ENCODE measurements at places on chromosomes 16 and 17. TPM values are rescaled to one million over a fixed set of nuclear protein-coding genes. Genes with fewer than 3 reads are reported as not detected.

- H3K4me1 ChIP-seq: no peaks in the 10 kb centered on the region
- no peaks in the 10 kb centered on the region for H3K27me3 ChIP-seq
- no peak overlapping the region for H3K4me3 ChIP-seq
- no peak for DNase-seq
Measured at GRCh38 chr16:73204359-73205152, 156.6 kb upstream of the ZFHX3 start.

DNA sequence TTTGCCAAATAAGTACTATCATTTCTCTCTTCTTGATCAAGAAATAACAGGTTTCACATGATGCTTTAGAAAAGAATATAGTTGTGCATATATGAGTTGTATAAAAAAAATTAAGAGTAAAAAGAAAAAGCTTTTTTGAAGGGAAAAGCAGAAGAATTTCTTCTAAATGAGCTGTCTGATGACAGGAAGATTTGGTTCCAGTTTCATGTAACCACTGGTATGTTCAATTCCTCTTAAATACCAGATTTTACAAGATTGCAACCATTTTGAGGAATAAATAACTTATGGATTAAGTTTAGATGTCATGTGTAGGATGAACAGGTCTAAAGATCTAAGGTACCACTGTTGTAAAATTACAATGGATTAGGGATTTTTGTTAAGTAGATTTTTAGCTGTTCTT lies 45.0 kb downstream of the VMP1 start:
- peaks cover 5% of the 10 kb centered on the region for H3K4me1 ChIP-seq
- no peaks in the 10 kb centered on the region for H3K27me3 ChIP-seq
- no peak overlapping the region for H3K4me3 ChIP-seq
- no peaks in the 10 kb centered on the region for H3K36me3 ChIP-seq

- H3K27me3 ChIP-seq: no peaks in the 10 kb centered on the region
- no peak for DNase-seq
- H3K27ac ChIP-seq: peak overlapping the region; percentile 32
- no peak overlapping the region for H3K4me3 ChIP-seq
- H3K4me1 ChIP-seq: peaks cover 31% of the 10 kb centered on the region
- H3K36me3 ChIP-seq: no peaks in the 10 kb centered on the region
Measured at GRCh38 chr17:57441270-57441600, 184.9 kb downstream of the MSI2 start.

DNA sequence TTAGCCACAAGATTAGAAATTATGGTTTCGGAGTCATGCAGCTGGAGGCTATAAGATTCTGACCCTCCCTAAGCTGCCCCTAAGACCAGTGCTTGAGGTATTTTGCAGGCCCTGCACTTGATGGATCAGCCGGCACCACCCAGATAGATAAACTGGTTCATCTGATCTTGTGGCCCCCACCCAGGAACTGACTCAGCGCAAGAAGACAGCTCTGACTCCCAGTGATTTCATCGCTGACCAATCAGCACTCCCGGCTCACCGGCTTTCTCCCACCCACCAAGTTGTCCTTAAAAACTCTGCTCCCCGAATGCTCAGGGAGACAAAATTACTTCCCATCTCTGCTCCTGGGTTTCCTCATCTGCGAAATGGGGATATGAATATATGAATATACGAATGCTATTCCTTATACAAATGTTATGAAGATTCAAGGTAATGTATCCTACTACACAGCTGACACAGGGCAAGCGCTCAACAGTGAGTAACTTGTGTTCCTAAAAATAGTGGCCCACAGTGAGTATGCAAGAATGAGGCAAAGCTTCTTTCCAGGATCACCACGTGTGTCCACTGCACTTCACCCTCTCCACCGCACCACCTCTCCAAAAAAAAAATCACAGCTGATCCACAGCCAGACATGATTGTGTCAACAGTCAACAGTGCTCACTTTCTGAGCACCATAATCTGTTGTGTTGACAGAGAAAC lies 33.3 kb upstream of the C16orf82 start:
- H3K27ac ChIP-seq: no peak overlapping the region
- H3K36me3 ChIP-seq: no peaks in the 10 kb centered on the region
- H3K4me1 ChIP-seq: no peaks in the 10 kb centered on the region
- H3K4me3 ChIP-seq: no peak overlapping the region
- no peak for DNase-seq

DNA sequence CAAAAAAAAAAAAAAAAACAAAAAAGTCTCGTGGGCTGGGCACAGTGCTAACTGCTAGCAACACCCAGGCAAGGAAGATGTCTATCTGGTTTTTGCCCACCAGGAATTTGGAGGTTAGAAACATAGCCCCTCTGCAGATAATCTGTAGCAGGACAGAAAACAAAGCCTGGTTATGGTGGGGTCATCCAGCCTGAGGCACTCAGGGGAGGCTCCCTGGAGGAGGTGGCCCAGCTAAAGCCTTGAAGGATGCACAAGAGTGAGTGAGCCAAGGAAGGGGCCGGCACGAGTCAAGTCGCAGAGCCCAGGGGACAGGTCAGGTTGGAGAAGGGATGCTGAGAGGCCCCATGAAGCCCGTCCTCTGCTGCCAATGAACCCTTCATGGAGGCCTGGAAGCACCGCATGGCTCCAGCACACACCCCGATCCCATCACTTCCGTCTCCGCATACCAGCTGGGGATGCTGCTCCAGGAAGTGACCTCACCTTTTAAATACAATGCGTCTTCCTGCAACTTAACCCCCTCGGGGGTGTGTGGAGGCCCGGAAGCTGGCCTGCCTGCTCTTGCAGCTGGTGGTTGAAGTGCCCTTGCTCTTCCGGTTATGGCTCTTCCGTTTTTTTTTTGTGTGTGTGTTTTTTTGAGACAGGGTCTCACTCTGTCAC lies 86.5 kb downstream of the ENGASE start:
- H3K27ac ChIP-seq: no peak overlapping the region
- no peaks in the 10 kb centered on the region for H3K36me3 ChIP-seq
- H3K4me1 ChIP-seq: no peaks in the 10 kb centered on the region
- H3K27me3 ChIP-seq: no peaks in the 10 kb centered on the region

GRCh38 chr17:81950501-81950900 lies 3.5 kb upstream of the MYADML2 start:
- H3K27me3 ChIP-seq: no peaks in the 10 kb centered on the region
- H3K36me3 ChIP-seq: no peaks in the 10 kb centered on the region
- H3K4me3 ChIP-seq: no peak overlapping the region
- peaks cover 4% of the 10 kb centered on the region for H3K4me1 ChIP-seq
- H3K27ac ChIP-seq: no peak overlapping the region

- no peaks in the 10 kb centered on the region for H3K36me3 ChIP-seq
- no peak for DNase-seq
- H3K27me3 ChIP-seq: no peaks in the 10 kb centered on the region
- peaks cover 6% of the 10 kb centered on the region for H3K4me1 ChIP-seq
Measured at GRCh38 chr16:1942047-1942809, 771 bp downstream of the MSRB1 start.

DNA sequence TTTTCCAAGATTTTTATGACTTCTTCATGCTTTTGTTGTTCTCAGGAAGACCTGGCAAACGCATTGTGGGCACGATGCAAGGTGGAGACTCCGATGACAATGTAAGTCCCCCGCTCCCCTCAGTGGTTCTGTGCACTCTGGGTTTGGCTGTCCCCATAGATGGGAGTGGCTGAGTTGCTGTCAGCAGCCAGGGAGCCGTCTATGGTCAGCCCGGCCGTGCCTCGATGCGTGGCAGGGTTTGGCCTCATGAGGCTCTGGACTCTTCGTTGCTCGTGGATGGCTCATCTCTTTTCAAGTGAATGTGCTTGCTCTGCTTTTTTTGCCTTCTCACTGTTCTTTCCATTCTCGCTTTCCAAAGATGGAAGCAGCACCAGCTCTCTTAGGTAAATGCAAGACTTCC lies 31.9 kb downstream of the CLUAP1 start:
- H3K27ac ChIP-seq: no peak overlapping the region
- H3K27me3 ChIP-seq: no peaks in the 10 kb centered on the region
- H3K4me1 ChIP-seq: no peaks in the 10 kb centered on the region
- H3K36me3 ChIP-seq: peaks cover 26% of the 10 kb centered on the region

GRCh38 chr16:88907768-88908167 lies 41.3 kb upstream of the PABPN1L start:
- H3K27ac ChIP-seq: no peak overlapping the region
- no peaks in the 10 kb centered on the region for H3K36me3 ChIP-seq
- H3K4me1 ChIP-seq: no peaks in the 10 kb centered on the region
- no peak for DNase-seq
- H3K27me3 ChIP-seq: no peaks in the 10 kb centered on the region

GRCh38 chr16:15574614-15574948 lies 68.4 kb downstream of the MARF1 start:
- H3K36me3 ChIP-seq: no peaks in the 10 kb centered on the region

DNA sequence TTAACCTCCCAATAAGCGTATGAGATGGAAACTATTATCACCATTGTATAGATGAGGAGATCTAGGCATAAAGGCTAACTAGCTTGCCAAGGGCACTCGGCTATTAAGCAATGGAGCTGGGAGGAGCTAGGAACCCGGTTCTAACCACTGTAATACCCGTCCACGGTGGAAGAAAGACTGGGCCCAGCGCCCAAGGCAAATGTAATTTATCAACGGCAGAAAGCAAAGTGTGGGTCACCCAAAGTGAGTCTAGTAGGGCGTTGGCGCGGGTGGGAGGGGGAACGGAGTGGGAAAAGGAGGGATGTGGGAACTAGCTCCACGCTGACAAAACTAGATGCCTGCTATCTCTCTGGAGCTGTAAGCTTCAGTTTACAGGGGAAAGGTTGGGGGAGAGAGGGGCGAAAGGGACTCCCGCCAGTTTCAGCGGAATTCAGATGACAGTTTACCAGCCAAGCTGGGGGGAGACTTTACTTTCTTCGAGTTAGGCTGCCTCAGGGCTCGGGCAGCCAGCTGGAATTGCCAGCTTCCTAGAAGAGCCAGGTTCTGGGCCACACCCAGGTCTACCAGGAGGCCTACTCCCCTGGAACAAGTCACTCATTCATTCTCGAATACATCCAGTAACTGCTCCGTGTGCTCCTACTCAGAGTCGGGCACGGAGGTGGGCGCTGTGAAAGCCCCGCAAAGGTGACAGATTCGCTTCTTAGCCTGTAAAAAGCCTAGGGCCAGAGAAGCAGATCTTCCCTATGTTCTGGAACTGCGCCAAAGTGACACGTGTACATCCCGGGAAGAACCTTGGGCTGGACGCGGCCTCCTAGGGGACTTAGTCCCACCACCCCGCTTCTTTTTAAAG lies 837 bp downstream of the LRRC59 start:
- no peak for DNase-seq
- H3K27ac ChIP-seq: peak overlapping the region; percentile 93
- H3K27me3 ChIP-seq: no peaks in the 10 kb centered on the region
- H3K4me3 ChIP-seq: peak overlapping the region; percentile 69

GRCh38 chr16:58684001-58684353 lies 593 bp downstream of the SLC38A7 start:
- peak overlapping the region; percentile 78 for H3K4me3 ChIP-seq
- H3K4me1 ChIP-seq: peaks cover 20% of the 10 kb centered on the region
- H3K27me3 ChIP-seq: no peaks in the 10 kb centered on the region
- H3K27ac ChIP-seq: peak overlapping the region; percentile 71
- H3K36me3 ChIP-seq: no peaks in the 10 kb centered on the region
- DNase-seq: no peak

- no peak overlapping the region for H3K4me3 ChIP-seq
- H3K27me3 ChIP-seq: no peaks in the 10 kb centered on the region
- DNase-seq: no peak
Measured at GRCh38 chr17:78225088-78225865, 6.2 kb upstream of the TMEM235 start.

DNA sequence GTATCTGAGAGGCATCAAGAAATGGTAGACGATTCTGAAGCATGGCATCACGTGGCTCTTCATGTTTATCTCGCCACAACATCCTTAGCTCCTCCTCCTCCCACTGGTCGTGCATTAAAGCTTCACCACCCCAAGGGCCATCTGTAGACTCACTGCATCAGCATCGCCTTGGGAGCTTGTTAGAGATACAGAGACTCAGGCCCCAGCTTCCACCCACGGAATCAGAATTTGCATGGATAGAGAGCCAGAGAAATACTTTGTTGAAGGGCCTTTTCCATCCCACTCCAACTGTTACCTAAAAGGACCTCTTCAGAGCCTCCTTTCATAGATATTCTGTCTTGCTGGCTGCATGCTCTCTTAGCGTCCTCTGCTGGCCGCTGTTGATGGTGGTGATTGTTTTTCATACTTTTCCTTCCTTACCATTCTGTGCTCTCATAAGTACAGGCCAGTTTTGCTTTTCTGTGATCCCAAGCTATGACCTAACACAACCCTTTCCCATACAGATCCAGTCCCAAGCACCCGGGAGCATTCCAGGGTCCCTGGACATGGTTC lies 1049.4 kb upstream of the EEF2KMT start:
- H3K4me3 ChIP-seq: no peak overlapping the region
- H3K27ac ChIP-seq: no peak overlapping the region
- DNase-seq: no peak
- no peaks in the 10 kb centered on the region for H3K36me3 ChIP-seq
- no peaks in the 10 kb centered on the region for H3K4me1 ChIP-seq
- no peaks in the 10 kb centered on the region for H3K27me3 ChIP-seq

Gene TIMP2
- 5.7 TPM for total RNA-seq

Gene CCL16
- not detected for total RNA-seq

Gene PPY
- total RNA-seq: not detected

Gene TERB1
- total RNA-seq: 0.16 TPM
